ENCODE measurements at places on chromosomes 13 and 19.

- H3K4me3 ChIP-seq, result no peak overlapping the region
- H3K27me3 ChIP-seq, result peaks cover 30% of the 10 kb centered on the region
- H3K27ac ChIP-seq, result no peak overlapping the region
- peak; percentile 62 for DNase-seq
- no peaks in the 10 kb centered on the region for H3K4me1 ChIP-seq
- no peaks in the 10 kb centered on the region for H3K36me3 ChIP-seq
Measured at GRCh38 chr13:108326309-108326708, 56.8 kb downstream of the TNFSF13B start.

DNA sequence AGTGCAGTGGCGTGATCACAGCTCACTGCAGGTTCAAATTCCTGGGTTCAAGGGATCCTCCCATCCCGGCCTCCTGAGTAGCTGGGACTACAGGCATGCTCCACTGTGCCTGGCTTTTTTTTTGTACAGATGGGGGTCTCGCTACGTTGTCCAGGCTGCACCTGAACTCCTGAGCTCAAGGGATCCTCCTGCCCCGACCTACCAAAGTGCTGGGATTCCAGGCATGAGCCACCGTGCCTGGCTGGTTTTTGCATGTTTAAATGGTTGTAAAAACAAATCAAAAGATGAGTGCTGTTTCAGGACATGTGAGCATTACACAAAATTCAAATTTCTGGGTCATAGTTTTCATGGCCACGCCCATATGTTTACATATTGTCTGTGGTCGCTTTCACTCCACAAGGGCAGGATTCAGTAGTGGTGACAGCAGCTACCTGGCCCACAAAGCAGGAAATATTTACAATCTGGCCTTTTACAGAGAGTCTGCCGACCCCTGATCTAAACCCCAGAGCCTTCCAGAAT is 5.3 kb downstream of the MATK start:
- H3K27me3 ChIP-seq, result no peaks in the 10 kb centered on the region
- H3K36me3 ChIP-seq, result peaks cover 9% of the 10 kb centered on the region
- H3K4me1 ChIP-seq, result peaks cover 35% of the 10 kb centered on the region
- no peak for DNase-seq

DNA sequence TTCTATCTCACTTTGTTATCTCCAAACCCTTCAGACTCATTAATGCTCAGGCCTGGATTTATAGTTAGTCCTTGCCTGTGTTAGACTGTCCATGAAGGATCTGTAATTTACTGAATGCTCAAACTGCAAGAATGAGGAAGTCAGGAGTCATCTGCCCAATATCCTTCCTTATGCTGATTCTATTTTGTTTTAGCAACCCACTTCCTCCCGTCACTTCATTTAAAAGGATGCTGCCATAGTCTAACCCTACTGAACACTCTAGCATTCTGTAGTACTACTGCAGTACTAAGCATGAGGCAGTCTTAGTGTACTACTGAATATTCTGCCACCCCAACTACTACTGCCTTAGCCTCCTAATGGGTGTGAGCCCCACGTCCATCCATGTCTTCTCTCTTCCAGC is 1.5 kb downstream of the FCAR start:
- H3K27ac ChIP-seq, result no peak overlapping the region
- H3K4me1 ChIP-seq, result peaks cover 10% of the 10 kb centered on the region
- H3K36me3 ChIP-seq, result no peaks in the 10 kb centered on the region
- no peak for DNase-seq
- H3K27me3 ChIP-seq, result peaks cover 15% of the 10 kb centered on the region
- no peak overlapping the region for H3K4me3 ChIP-seq

- H3K4me1 ChIP-seq, result no peaks in the 10 kb centered on the region
- H3K4me3 ChIP-seq, result no peak overlapping the region
- no peak overlapping the region for H3K27ac ChIP-seq
- no peak for DNase-seq
- H3K27me3 ChIP-seq, result no peaks in the 10 kb centered on the region
Measured at GRCh38 chr13:37226971-37227370, 121.5 kb upstream of the CSNK1A1L start.

DNA sequence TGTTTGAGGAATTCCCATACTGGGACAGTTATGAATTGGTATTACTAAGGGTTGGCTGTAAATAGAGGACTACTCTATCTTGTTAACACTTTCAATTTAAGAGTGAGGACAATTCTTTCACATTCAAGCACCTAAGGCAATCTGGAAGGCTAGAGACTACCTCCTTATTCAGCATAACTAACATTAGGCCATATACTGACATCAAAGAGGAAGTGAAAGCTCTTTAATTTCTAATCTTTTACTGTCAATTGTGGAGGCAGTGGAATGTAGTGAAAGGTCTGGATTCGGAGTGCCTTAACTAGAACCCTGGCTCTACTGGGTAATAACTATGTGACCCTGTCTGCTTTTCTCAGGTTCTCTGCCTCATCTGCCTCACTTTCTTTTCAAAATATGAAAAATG is 134.0 kb downstream of the UFM1 start:
- H3K4me1 ChIP-seq, result no peaks in the 10 kb centered on the region
- no peak for DNase-seq
- H3K27me3 ChIP-seq, result no peaks in the 10 kb centered on the region

DNA sequence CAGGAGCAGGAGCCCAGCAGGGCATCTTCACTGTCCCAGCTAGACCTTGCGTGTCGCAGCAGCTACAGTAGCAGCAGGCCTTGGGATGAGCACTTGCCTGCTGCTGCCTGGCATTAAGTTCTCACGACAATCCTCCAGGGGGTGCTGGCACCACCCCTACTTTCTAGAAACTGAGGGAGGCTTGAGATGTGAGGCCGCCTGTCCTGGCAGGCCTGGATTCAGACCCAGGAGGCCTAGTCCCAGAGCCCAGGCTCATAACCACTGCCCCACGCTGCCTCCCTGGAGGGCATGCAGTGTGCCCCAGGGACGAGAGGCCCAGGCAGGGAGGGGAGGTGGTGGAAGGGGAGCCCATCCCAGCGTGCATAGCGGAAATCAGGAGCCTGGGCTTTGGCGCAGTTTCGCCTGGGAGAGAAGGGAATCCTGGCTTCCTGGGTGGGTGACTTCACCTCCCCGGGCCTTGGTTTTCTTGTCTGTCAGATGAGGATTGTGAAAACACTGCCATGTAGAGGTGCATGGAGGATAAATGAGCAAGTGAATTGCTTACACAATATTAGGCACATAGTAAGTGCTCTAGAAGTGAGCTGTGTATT is 26.1 kb downstream of the PPP5C start:
- DNase-seq, result no peak
- H3K36me3 ChIP-seq, result peaks cover 5% of the 10 kb centered on the region
- no peaks in the 10 kb centered on the region for H3K27me3 ChIP-seq
- H3K4me1 ChIP-seq, result peaks cover 14% of the 10 kb centered on the region
- H3K4me3 ChIP-seq, result no peak overlapping the region
- H3K27ac ChIP-seq, result no peak overlapping the region

DNA sequence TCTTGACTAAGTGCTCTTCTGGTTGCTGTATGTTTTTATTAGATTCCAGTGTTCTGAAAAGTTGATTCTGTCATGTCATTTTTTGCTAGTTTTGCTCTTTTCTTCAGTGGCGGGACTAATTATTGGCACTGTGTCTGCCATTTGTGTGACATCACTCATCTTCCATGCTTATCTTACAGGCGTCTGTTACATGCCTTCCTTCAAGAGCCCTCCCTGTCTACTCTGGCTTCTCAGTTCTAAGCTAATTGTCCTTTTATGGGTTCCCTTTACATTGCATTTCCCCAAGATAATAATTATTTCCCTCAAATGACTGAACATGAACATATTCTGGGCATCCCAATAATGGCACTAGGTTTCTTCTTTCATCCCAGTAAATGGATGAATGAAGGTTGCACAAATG is 459.1 kb downstream of the DCT start:
- H3K4me1 ChIP-seq, result no peaks in the 10 kb centered on the region
- H3K27ac ChIP-seq, result no peak overlapping the region
- H3K36me3 ChIP-seq, result no peaks in the 10 kb centered on the region
- H3K4me3 ChIP-seq, result no peak overlapping the region

DNA sequence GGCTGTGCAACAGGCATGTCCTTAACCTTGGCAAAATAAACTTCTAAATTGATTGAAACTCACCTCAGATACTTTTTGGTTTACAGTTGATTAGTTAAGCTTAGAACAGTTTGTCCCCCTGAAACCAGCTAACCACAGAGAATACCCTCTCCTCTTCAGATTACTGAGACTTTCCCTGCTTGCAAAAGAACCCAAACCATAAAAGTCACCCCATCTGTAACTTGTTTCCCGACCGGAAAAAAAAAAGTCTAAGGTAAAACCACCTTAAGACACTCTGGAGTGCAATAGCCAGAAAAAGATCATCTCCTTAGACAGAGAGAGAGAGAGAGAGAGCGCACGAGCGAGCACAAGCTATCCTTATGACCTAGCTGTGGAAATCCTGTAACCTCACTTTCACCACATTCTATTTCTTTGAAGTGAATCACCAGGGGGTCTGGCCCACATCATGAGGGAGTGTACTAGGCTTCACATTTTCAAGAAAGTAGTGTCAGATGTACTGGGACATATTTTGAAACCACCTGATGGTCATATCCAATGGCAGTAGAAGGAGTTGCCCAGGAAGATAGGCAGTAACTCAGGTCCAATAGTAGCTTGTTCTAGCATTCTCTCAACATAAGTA is 11.1 kb upstream of the GTF2F2 start:
- no peaks in the 10 kb centered on the region for H3K36me3 ChIP-seq
- peaks cover 7% of the 10 kb centered on the region for H3K4me1 ChIP-seq
- H3K27ac ChIP-seq, result peak overlapping the region; percentile 4
- H3K4me3 ChIP-seq, result peak overlapping the region; percentile 0
- H3K27me3 ChIP-seq, result peaks cover 17% of the 10 kb centered on the region
- no peak for DNase-seq

- no peak overlapping the region for H3K4me3 ChIP-seq
- H3K27me3 ChIP-seq, result no peaks in the 10 kb centered on the region
- peak; percentile 39 for DNase-seq
- H3K4me1 ChIP-seq, result no peaks in the 10 kb centered on the region
Measured at GRCh38 chr13:113427562-113428468, 25.5 kb downstream of the ADPRHL1 start.

- H3K36me3 ChIP-seq, result no peaks in the 10 kb centered on the region
- no peak for DNase-seq
- H3K27me3 ChIP-seq, result peaks cover 3% of the 10 kb centered on the region
Measured at GRCh38 chr13:94947965-94948371, 235.6 kb upstream of the SOX21 start.

- no peaks in the 10 kb centered on the region for H3K36me3 ChIP-seq
- no peaks in the 10 kb centered on the region for H3K27me3 ChIP-seq
- DNase-seq, result no peak
- no peak overlapping the region for H3K27ac ChIP-seq
- no peak overlapping the region for H3K4me3 ChIP-seq
Measured at GRCh38 chr13:47327861-47328260, 431.0 kb upstream of the HTR2A start.
